BJ (cell line): ENCODE measurements at places on chromosomes 3 and 15. TPM values are rescaled to one million over a fixed set of nuclear protein-coding genes. Genes with fewer than 3 reads are reported as not detected.

Gene GPR149
- polyA plus RNA-seq = not detected in 2 replicates

Gene IP6K1
- polyA plus RNA-seq = 35.8 and 54.4 TPM in 2 replicates

Gene ZNF660
- polyA plus RNA-seq = 0.27 and 0.72 TPM in 2 replicates

Gene GOLGA6L6
- polyA plus RNA-seq = not detected in 2 replicates

Gene SLC28A2
- polyA plus RNA-seq = not detected in 2 replicates

Gene PLXNB1
- 15.4 and 26.3 TPM in 2 replicates for polyA plus RNA-seq

Gene FEZF2
- polyA plus RNA-seq = not detected in 2 replicates

Gene ISG20
- polyA plus RNA-seq = 1.8 and 4.2 TPM in 2 replicates

Gene ARHGAP11A
- polyA plus RNA-seq = 5.5 and 8.7 TPM in 2 replicates

Gene ABHD5
- polyA plus RNA-seq = 18.2 and 33.7 TPM in 2 replicates

Gene CADM2
- not detected in 2 replicates for polyA plus RNA-seq

Gene GUCA1C
- not detected in 2 replicates for polyA plus RNA-seq

Gene SPTSSB
- not detected in 2 replicates for polyA plus RNA-seq

Gene ECE2
- polyA plus RNA-seq = not detected in 2 replicates

Gene FAM81A
- 0.06 TPM in 1 of 2 replicates, not detected in the other for polyA plus RNA-seq

Gene ARIH2
- polyA plus RNA-seq = 72.6 and 96.7 TPM in 2 replicates

Gene TMF1
- polyA plus RNA-seq = 7.7 and 14.3 TPM in 2 replicates

Gene GOLGA6L25
- polyA plus RNA-seq = not detected in 2 replicates

Gene COL6A5
- not detected in 2 replicates for polyA plus RNA-seq

Gene HCN4
- not detected in 2 replicates for polyA plus RNA-seq

Gene C3orf49
- polyA plus RNA-seq = not detected in 2 replicates

Gene CLN6
- polyA plus RNA-seq = 22.1 and 25.4 TPM in 2 replicates

Gene ZNF774
- 0.54 and 1.6 TPM in 2 replicates for polyA plus RNA-seq

Gene ARNT2
- polyA plus RNA-seq = 27.5 and 44.6 TPM in 2 replicates

Gene RTP3
- polyA plus RNA-seq = not detected in 2 replicates

Gene KLHL40
- not detected in 2 replicates for polyA plus RNA-seq

Gene ERC2
- polyA plus RNA-seq = 0.07 and 0.40 TPM in 2 replicates

Gene PRR20G
- not detected in 2 replicates for polyA plus RNA-seq

Gene SKOR1
- 0.02 TPM in 1 of 2 replicates, not detected in the other for polyA plus RNA-seq

Gene TNFAIP8L3
- 0.04 and 0.07 TPM in 2 replicates for polyA plus RNA-seq
